ENCODE measurements at places on chromosomes 3 and 15.
A peak's percentile ranks its signal among the peaks of the same experiment; 100 is the strongest.

DNA sequence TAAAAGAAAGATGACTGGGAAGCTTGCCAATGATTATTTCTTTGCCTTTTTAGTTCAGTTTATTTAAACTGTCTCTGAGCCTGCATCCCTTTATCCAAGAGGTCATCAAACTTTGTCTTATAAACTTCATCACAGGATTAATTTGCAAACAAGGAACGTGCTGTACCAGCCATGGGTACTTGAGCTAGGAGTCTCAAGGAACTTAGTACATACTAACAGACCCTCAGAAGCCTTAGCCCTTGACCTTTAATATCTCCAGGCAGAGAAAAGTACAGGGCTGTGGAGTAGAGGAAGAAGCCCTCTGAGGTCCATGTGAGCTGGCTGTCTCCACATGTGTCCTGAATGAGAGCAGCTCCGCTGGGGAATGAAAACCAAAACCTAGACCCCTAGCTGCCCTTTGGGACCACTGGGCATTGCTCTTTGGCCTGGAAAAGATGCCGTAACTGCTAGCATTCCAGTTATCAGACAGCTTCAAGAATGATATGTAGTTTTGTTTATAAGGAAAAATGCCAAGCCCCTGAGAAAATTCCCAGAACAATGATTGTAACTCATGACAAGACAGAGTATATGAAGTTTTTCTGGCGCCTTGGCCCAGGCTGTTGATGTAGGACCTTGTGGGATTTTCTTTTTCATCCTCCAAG lies 92.1 kb downstream of the ASB7 start:
- no peak for DNase-seq

GRCh38 chr15:82044373-82045178 lies 1.2 kb downstream of the MEX3B start:
- DNase-seq: peak; percentile 47

GRCh38 chr3:55620351-55621025 lies 133.4 kb upstream of the WNT5A start:
- DNase-seq: no peak

- no peak for DNase-seq
Observed at GRCh38 chr3:100057716-100058575, 56.4 kb downstream of the FILIP1L start.

GRCh38 chr15:75348034-75348561 lies 1.3 kb downstream of the NEIL1 start:
- no peak for DNase-seq

DNA sequence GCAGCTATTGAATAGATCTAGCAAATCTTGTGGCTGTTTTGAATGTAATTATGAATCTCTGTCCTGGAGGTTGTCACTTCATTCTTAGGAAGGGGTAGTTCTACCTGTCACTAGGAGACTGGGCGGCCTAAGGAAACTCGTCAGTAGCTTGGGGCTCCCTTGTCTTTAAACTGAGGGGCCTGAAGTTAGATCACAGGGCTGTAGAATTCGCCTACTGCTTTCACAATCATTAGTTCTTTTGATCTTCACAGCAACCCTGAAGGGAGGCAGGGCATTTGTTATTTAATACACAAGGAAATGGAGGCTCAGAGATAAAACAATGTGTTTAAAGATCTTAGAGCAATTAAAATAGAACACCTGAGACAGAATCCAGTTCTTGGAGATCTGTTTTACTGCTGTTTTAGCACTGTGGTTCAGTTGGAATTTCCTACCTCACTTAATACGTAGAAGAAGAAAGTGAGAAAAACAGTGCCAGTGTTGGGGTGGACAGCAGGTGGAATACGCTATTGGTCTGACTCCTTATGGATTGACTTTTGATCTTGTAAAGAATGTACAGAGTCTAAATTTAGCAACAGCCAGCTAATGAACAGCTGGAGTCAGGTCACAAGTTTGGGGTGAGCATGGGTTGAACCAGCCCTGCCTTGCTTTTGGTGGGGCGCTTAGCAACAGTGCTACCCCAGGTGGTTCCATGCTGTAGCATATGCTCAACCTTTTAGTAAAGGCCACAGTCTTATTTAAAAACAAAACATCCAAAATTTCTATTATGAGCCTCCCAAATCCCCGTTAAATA lies 71.4 kb upstream of the BHLHE40 start:
- DNase-seq: peak; percentile 44

DNA sequence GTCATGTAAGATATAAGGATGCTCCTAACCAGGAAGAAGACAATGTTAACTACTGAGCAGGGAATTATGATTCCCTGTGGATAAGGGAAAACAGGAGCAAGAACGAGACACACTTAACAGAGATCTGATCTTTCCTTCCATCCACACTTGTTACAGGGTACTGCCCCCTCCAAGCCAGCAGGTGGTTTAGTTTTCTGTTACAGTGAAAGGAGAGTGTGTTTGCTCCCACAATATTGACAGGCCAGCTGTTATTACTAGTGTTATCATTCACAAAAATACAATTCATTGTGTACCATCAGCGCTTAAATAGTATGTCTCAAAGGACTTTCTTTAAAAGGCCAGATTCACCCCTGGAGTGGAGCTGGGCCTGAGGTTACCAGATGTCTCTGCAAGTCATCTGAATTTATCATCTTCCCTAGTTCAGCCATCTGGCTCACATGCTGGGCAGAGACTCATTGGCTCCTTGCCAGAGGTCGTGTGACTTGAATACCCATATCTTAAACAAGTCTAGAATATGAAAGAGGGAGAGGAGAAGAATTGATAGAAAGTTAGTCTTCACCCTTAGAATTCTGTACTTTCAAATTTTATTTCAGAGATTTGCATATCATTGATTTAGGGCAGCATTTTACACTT lies 16.8 kb upstream of the FMN1 start:
- DNase-seq: no peak

Measured in activated CD4-positive, alpha-beta memory T cell treated with anti-CD3 and anti-CD28 coated beads for 36 hours (primary cell).